Hematopoietic multipotent progenitor cell treated with erythropoietin and hydrocortisone succinate and interleukin-3 and kit ligand, for 17 days (in vitro differentiated cells): ENCODE measurements at places on chromosomes 11 and 22.

DNA sequence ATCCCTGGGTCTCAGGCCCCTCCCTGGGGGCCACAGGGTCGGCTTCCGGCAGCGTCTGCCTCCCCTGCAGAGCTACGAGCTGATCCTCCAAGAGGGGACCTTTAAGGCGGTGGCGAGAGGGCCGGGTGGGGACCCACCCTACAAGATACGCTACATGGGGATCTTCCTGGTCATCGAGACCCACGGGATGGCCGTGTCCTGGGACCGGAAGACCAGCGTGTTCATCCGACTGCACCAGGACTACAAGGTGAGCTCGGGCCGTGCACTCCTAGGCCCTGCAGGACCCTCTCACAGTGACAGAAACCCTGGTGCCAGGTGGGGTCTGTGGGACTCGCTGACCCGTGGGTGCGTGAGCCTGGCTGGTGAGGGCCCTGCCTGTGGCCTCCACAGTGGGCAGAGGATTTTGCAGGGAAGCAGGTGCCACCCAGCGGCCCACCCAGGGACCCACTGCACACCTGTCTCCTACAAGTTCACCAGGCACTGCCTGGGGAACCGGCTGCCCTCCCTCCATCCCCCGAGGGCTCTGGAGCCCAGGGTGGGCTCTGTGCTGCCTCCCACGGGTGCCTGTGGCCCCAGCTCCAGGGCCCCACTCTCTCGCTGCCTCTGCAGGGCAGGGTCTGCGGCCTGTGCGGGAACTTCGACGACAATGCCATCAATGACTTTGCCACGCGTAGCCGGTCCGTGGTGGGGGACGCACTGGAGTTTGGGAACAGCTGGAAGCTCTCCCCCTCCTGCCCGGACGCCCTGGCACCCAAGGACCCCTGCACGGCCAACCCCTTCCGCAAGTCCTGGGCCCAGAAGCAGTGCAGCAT lies 13.7 kb downstream of the MUC5B start:
- DNase-seq = no peak

- no peak for DNase-seq
Measured at GRCh38 chr11:100980156-100980555, 149.5 kb downstream of the PGR start.

DNA sequence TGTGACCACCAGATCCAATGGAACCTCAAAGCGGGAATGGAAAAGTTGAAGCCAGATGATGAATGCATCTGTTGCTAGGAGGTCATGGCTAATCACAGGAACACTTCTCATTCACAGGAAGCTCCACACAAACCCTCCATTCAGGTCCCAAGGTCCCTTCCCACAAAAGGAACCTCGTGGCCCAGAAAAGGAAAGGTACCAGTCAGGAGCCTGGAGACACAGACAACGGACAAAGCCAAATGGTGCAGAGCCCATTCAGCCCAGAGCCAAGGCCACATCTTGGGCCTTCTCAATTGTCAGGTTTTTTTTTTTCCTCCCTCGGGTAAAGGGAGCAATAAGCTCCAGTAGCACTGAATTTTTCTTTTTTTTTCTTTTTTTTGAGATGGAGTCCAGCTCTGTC lies 87.0 kb downstream of the FAM168A start:
- no peak for DNase-seq

DNA sequence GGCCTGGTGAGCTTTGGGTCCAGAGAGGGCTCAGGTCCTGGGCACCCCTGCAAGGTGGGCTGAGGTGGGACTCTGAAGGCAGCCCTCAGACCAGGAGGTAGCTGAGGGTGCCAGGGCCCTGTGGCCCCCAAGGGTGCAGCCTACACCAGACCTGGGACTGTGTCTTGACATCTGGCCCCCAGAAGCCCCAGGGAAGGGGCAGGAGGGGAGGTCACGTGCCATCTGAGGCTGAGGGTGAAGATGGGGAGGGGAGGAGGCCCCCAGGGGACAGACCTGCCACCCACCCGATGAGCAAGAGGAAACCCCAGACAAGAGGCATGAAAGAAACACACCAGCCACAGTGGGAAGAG lies 520.2 kb downstream of the BRD1 start:
- DNase-seq = no peak

- no peak for DNase-seq
Measured at GRCh38 chr11:130300567-130300966, 14.2 kb downstream of the ZBTB44 start.

DNA sequence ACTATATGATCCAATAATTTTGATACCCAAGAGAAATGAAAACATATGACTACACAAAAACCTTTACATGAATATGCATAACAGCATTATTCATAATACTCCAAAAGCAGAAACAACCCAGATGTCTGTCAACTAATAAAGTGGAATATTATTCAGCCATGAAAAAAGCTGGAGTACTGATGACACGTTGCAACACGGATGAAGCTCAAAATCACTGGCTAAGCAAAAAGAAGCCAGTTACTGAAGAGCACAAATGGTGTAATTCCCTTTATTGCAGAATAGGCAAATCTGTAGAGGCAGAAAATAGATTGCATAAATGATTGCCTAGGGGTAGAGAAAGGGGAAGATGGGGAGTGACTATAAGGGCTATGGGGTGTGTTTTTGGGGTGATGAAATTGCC lies 117.6 kb upstream of the FGF3 start:
- DNase-seq = no peak

- DNase-seq = no peak
Measured at GRCh38 chr11:57370251-57370650, 10.7 kb downstream of the PRG3 start.
